ENCODE measurements at places on chromosomes 11 and 22.

DNA sequence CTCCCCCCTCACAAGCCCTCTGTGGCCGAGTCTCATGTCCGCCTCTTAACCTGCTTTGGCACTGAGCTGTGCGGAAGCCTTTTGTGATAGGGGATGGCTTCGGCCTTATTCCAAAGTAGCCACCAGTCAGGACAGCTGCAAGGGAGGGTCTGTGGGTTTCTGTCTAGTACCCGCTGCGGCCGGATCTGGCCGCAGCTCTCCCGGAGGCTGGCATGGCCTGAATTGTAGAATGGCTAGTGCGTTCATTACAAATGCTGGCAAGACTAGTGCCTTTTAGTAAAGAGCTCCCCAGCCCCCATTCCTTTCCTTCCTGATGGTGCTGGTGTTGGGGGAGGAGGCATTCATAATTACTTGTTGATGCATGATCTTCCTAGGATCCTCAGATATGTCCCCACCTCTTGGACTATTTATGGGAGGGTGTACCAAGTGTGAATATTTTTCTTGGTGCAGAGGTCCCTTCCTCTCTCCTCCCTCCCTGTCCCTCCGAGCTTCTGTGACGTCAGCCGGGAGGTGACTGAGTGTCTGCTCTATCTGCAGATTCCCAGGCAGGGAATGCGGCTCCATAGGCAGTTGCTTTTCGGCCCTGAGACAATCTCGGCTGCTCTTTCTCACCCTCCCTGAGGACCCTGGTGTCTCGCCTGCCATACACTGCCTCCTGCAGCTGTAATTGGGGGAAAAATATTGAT, 108.7 kb upstream of the E2F8 start:
- DNase-seq = no peak

- no peak for DNase-seq
Observed at GRCh38 chr11:36243641-36244040, 45.6 kb downstream of the COMMD9 start.

DNA sequence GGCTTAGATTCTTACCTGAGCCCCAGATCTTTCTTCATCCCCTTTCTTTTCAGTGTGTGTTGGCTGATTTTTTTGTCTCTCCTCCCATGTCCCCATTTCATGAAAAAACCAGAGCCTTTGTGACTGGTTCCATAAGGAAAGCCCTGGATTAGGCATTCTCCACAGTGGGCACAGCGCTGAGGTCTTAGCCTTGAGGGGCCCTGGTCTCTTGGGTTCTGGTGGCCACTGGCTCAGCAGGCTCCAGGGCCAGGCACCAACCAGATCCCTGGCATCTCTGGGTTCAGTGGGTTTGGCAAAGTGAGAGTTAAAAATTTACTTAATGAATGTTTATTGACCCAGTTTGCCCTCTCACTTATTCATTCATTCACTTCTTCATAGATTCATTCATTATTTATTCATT, 49.5 kb upstream of the ACCSL start:
- no peak for DNase-seq

DNA sequence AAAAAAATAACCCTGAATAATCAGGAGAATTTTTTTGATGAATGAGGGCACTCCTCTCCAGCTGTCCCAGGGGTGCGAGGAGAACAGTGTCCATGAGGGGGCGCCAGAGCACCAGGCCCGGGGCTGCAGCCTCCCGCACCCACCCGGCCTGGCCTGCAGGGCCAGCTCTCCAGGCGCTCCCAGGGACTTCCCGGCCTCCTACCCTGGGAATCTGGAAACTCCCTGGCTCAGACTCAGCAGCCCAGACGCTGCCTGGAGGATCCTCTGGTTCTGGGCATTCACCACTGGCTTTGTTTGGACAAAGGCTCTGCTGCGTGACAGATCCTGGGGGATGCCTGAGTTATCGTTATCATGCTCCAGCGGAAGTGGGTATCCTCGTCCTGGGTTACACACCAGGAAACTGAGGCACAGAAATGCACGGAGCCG, 31.0 kb downstream of the MCM5 start:
- DNase-seq = peak; percentile 75

GRCh38 chr22:26648528-26649388, 8.6 kb upstream of the MIAT start:
- DNase-seq = no peak

GRCh38 chr22:40560994-40561515, 75.5 kb downstream of the MRTFA start:
- DNase-seq = no peak

- no peak for DNase-seq
Observed at GRCh38 chr11:59771605-59772004, 16.4 kb downstream of the STX3 start.

- DNase-seq = no peak
Observed at GRCh38 chr11:11413776-11414175, 60.7 kb upstream of the CSNK2A3 start.

GRCh38 chr11:58493676-58494075, 14.2 kb downstream of the OR5B21 start:
- DNase-seq = no peak

Measured in stimulated activated CD4-positive, alpha-beta T cell treated with anti-CD3 and anti-CD28 coated beads, Interleukin-15, amount 100 ng/mL, for 24 hours (primary cell).